ENCODE measurements at places on chromosomes 4 and X.

- no peak for DNase-seq
Measured at GRCh38 chr4:52202931-52203330, 151.8 kb downstream of the SPATA18 start.

GRCh38 chr4:143514497-143514896 is 995 bp downstream of the SMARCA5 start:
- DNase-seq = peak; percentile 57

DNA sequence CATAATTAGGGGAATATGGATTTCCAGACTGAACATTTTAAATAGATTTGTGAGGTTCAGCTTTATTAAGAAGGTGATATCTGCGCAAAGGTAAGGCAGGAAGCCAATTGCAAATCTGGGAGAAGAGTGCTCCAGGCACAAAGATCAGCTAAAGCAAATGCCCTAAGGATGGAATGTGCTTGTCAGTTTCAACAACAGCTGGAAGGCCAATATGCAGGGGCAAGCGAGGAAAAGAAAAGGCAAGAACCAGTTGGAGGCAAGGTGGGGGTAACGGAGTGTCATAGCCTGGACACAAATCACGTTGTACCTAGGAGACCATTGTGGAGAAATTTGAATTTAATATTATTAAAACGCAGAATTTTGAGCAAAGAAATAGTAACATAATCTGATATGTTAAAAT is 1710.3 kb upstream of the PCDH7 start:
- no peak for DNase-seq

GRCh38 chr4:41175794-41176193 is 38.5 kb downstream of the APBB2 start:
- no peak for DNase-seq

GRCh38 chr4:29581457-29581856 is 1138.7 kb upstream of the PCDH7 start:
- DNase-seq = no peak

- DNase-seq = no peak
Measured at GRCh38 chrX:109872021-109872732, 130.7 kb upstream of the TMEM164 start.

- no peak for DNase-seq
Measured at GRCh38 chr4:128039568-128039967, 21.5 kb upstream of the LARP1B start.

DNA sequence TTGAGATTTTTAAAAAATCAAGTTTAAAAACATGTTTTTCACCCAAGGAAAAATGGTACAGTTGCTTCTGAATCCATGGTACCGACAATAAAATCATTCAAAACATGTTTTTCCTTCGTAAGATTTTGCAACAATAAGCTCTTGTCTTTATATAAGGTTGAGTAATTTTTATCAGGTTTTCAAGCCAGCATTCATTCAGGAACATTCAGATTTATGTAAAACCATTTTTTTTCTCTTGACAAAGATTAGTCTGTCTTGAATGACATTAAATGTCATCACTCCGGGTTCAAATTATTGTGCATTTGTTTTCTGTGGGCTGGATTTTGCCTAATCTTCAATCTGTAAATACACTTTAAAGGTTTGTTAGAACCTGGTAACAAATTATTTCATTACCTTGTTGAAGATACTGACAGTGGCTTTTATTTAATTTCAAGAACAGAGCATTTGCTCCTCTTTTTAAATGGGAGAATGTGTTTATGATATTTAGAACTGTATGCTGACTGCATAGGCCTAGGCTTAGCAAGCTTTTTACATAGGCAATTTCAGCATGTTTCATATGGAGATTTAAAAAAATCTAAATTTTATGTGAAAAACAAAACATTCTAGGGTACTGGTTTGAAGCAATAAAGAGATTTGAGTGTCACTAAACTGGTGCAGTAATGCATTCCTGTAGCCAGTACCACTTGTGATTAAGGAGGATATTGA is 336.4 kb upstream of the HAND2 start:
- no peak for DNase-seq

- DNase-seq = peak; percentile 18
Measured at GRCh38 chr4:73608689-73609594, 11.3 kb downstream of the RASSF6 start.

- no peak for DNase-seq
Measured at GRCh38 chr4:150389896-150390530, 191.9 kb upstream of the MAB21L2 start.

DNA sequence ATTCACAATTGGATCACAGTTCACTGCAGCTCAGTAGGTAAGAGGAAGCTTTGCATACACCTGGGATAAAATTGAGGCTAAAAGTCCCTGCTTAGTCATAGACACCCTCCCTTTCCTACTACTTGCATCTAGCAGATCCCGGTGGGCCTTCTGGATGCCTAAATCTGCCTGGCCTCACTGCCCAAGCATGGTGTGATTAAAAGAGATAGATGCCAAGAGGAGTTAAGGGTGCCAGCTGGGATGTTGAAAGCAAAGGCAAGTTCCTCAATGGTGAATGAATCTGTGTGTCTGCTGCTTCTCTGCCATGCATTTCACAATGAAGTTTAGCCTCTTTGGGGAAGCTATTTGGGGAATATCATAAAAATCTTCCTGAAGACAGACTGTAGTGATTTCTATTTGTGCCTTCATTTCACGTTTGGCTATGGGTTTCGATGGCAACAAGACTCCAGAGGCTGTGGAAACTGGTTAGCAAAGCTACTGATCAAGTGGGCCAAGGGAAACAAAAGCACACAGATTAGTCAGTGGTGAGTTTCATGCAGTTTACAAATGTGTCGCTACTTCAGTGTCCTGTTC is 534.0 kb downstream of the ANKRD50 start:
- no peak for DNase-seq

DNA sequence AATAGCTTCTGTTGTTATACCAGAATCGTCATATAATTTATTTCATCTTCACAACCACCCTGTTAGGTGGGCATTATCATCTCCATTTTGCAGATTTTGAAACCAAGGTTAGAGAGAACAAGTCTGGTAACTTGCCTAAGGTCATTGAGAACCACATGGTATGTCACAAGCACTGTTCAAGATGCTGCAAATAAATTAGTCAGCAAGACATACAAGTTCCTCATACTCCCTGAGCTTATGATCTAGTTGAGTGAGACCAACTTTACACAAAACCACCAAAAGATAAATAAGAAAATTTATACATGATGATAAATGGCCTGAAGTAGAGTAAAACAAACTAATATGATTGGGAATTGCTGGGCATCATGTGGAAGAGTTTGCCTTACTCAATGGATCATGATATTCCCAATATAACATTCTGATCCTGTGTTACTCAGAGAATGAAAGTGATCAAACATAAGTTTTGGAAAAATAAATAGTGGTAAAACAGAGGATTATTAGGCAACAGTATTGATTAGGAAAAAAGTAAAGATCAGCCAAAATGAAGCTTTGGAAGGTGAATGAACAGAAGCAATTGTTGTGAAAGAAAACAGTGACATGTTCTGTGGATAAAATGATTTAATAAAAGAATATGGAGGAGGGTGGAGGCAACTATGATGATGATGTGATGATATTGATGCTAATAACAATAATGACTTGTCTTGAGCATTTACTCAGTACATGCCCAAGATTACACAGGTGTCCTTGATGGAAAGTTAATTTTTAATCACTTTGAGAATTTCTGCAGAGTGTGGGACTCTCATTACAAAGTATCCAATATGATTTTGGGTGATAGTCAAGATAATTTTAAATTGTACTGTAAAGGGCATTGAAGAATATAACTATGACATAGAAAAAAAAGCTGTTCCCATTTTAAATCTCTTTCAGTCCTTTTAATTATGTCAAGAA is 34.1 kb upstream of the IL1RAPL1 start:
- no peak for DNase-seq

DNA sequence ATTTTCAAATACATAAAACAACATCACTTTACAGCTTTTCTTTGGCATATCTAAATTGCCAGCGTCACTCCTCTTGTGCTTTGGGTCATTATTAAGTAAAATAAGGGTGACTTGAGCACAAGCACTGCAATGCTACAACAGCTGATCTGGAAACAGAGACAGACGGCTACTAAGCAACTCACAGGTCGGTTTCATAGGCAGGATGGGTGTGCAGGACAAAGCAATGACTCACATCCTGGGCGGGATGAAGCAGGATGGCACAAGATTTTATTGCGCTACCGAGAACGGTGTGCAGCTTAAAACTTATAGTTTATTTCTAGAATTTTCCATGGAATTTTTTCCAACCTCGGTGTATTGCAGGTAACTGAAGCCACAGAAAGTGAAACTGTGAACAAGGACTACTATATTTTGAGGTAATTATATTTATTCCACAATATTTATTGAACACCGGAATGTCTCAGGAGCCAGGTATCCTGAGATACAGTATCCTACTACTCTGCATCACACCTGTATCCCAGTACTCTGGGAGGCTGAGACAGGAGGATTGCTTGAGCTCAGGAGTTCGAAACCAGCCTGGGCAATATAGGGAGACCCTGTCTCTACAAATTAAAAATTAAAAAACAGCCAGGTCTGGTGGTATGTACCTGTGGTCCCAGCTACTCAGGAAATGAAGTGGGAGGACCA is 215.5 kb downstream of the APBB2 start:
- peak; percentile 27 for DNase-seq

GRCh38 chr4:156888762-156889161 is 82.8 kb downstream of the PDGFC start:
- peak; percentile 36 for DNase-seq

DNA sequence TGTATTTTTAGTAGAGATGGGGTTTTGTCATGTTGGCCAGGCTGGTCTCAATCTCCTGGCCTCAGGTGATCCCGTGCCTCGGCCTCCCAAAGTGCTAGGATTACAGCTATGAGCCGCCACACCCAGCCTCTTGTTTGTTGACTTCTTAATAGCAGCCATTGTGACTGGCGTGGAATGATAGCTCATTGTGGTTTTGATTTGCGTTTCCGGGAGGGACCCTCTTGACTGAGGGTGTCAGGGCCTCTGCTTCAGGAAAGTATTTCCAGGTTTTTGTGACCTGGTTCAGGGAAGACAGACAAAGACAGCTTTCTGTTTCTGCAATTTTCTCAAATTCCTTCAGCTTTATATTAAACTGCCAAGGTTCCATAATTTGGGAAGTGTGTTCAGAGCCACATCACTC is 15.1 kb downstream of the CSF2RA start:
- no peak for DNase-seq

DNA sequence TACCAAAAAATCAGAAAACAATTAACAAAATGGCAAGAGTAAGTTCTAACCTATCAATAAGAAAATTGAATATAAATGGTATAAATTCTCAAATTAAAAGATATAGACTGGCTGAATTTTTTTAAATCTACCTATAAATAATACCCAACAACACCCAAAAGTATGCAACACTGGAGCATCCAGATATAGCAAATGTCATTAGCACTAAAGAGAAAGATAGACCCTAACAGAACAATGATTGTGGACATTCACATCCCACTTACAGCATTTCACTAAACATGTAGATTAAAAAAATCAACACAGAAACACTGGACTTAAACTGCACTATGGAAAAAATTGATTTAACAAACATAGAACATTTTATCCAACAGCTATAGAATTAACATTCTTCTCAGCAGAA is 673.0 kb upstream of the GRID2 start:
- no peak for DNase-seq

GRCh38 chr4:103046416-103047290 is 27.1 kb upstream of the SLC9B1 start:
- DNase-seq = peak; percentile 57

DNA sequence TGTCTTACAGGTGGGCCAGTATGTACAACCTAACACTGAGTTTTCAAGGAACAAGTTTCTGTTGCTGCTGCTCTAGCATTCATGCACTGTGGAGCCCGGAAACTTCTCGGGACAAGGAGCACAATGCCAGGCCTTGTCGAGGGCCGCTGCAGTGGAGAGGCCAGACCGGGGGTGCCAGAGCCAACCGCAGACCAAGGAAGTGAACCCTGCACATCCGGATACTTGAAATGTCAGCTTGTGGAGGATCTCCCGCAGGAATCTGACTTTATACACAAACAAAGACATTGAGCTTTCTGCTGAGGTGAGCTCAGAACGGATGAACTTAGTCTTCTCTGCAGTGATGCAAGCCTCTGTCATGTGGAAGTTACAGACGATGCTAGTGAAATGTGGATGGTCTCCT is 99.5 kb downstream of the ZNF827 start:
- no peak for DNase-seq

DNA sequence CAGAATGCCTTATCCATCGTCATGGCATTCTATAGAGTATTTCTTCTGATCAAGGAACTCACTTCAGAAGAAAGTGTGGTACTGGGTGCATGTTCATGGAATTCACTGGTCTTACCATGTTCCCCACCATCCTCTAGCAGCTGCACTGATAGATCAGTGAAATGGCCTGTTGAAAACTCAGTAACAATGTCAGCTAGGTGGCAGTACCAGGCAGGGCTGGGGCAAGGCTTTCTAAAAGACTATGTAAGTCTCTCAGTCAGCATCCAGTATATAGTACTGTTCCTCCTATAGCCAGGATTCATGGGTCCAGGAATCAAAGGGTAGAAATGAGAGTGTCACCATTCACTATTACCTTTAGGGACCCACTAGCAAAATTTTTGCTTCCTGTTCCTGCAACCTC is 15.8 kb upstream of the LDB2 start:
- no peak for DNase-seq

GRCh38 chrX:44470816-44471215 is 71.8 kb downstream of the FUNDC1 start:
- no peak for DNase-seq

DNA sequence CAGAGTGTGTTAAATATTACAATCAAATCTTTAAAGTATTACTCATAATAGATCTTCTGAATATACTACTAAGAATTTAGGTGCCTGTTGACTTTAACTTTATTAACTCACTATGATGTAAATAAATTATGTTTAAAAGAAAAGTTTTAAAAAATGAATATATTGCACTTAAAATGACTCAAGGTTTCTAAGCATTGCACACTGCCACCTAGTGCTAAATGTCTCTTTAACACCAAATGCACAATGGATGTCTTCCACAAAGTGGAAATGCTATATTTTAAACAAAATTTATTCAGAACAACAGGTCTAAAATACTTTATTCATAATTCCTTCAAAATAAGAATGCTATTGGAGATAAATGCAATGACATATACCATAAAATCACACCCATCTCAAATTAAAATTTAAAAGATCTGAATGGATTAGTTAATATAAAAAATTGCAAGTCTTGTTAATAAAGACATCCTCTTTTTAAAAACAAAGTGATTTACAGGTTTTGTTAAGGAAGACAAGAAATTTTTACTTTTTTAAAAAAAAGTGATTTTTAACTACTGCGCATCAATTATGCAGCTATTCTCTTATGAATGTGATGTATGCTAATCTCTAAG is 5.5 kb downstream of the INPP4B start:
- DNase-seq = peak; percentile 57

DNA sequence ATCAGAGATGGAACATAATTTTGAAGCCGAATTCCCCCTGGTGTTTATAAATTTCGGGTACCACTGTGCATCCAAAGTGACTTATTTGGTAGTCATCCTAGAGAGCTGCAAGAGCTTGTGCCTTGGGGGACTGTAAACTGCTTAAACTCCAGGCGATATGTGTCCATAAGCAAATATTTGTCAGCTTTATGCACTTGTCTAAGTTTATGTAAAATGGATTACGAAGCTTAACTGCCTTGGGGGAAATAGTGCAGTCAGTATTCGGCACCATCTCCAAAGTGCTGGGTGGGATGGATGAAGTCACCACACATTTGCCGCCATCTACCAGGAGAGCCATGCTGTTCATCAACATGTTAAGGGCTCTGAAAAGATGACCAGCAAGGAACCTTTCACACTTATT is 65.9 kb downstream of the CC2D2A start:
- DNase-seq = no peak

Measured in RKO (cell line).